Endothelial cell of umbilical vein (primary cell): ENCODE measurements at places on chromosomes 6 and 20. TPM values are rescaled to one million over a fixed set of nuclear protein-coding genes. Genes with fewer than 3 reads are reported as not detected.

The HLA-DOB gene
- polyA plus RNA-seq: 0.10 and 0.54 TPM in 2 replicates

The PROCR gene
- 376 and 414 TPM in 2 replicates for polyA plus RNA-seq

The ASCC3 gene
- 13.4 and 15.7 TPM in 2 replicates for polyA plus RNA-seq

DNA sequence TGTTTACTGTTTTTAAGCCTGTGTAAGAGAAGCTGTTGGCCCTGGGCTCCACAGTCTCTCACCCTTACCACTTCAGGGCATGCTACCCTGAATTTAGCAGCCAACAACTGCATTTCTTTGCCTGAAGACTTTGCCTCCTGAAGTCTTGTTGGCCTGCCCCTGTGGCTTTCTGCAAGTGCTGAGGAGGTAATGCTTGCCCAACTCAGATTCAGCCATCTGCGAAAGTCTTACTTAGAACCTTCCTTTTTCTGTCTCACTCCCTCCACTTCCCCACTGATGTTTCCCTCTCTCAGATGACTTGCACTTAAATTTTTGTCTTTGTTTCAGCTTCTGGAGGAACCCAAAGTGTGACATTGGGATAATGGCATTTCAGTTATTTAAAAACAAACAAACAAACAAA is 11.8 kb upstream of the IBTK start:
- no peak for DNase-seq

GRCh38 chr20:9935285-9935684 is 96.4 kb upstream of the PAK5 start:
- DNase-seq: no peak

- no peak for DNase-seq
These were observed 13.7 kb downstream of the PIGT start for GRCh38 chr20:45429618-45430017.
